SK-N-SH (cell line): ENCODE measurements at places on chromosomes 7 and 10.
A peak's percentile ranks its signal among the peaks of the same experiment; 100 is the strongest.

DNA sequence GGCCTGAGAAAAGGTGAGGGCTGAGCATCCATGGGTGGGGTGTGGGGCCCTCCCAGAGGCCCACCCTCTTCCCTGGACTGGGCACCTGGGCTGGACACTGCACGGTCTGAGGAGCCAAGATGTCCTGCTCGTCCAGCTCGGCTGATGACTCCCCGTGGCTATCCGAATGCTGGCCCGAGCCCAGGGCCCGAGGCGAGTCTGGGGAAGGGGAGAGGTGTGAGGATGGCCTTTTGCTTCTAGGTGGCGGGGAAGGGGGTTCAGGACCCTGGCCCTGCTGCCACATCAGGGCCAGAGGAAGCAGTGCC lies 7.1 kb downstream of the NACAD start:
- DNase-seq = no peak

- DNase-seq = no peak
Observed at GRCh38 chr7:141928845-141929195, 12.6 kb downstream of the OR9A4 start.

DNA sequence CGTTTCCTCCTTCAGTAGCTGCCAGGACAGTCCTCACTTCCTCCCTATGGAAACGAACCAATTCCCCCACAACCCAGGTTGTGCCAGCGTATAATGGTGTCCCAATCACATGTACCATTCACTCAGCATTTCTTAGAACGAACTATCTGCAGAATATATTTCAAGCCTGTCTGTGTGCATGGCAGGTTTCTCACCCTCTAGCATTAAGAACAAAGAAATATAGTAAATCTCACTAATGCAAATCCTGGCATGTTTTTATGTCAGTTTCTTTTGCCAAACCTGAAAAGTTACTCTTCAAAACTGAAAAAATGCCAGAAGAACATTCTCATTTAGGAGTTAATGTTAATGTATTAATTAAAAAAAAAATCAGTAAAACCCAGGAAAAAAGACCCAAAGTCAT lies 405.9 kb upstream of the KLF6 start:
- no peak for DNase-seq

DNA sequence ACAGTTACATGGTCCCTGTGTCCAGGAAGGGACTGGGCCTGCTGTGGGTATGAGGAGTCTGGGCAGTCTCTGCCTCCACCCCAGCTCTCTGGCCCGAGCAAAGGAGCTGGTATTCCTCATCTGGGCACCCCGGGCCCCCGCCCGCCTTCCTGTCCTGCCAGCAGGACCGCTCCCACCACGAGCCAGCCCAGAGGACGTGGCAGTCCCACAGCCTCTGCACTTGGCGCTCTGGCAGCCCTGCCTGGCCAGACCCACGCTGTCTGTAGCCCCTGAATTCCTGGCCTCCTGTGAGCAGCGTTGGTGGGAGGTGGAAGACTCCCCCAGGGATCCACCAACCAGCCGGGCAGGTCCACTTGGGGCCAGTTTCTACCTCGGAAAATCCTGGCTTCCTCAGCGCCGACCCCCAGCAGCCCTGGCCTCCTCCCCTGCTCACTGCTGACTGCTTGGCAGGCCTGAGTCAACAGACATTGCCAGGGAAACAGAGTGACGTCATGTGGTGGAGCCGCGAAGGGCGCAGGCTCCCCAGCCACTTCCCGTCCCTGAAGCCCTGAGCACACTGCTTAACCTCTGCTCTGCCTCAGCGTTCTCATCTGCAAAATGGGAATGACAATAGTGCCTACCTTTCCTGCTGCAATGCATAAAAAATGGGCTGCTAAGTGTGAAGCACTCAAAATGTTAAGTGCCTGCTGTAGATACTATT lies 21.6 kb upstream of the LIMK1 start:
- DNase-seq = peak; percentile 79

GRCh38 chr7:84735677-84736076 lies 451.2 kb downstream of the SEMA3D start:
- DNase-seq = no peak

GRCh38 chr10:61319386-61320256 lies 133.6 kb downstream of the TMEM26 start:
- no peak for DNase-seq

DNA sequence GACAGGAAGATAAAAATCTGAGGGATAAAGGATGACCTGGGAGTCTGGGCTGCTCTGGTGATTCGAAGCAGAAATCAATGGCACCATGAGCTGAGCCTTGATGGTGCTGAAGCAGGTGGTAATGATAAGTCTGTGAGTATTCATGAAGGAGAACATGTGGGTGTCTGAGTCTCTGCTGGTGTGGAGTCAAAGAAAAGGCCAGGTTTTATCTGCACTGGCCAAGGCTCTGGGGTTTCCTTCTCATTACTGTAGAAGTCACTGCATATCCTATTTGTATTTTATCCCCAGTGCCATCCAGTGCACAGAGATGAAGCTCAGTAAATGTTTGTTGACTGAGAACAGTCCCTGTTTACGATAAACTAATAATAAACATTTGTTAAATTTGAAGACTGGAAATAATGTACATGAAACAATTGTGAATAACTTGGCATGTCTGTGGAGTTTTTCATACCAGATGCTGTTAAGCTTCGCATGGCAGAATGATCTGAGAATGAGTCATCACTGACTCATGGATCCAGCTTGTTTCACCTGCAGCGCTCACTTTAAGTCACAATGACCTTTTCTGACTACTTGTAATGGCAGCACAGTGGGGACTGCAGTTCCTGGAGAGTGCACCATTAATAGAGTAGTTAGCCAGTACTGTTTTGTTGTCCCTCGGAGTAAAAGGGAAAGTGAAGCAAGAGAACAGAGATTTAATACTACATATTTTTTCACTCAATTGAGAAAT lies 538.5 kb downstream of the HTR7 start:
- DNase-seq = no peak

GRCh38 chr7:150947241-150947745 lies 30.8 kb downstream of the KCNH2 start:
- peak; percentile 54 for DNase-seq

DNA sequence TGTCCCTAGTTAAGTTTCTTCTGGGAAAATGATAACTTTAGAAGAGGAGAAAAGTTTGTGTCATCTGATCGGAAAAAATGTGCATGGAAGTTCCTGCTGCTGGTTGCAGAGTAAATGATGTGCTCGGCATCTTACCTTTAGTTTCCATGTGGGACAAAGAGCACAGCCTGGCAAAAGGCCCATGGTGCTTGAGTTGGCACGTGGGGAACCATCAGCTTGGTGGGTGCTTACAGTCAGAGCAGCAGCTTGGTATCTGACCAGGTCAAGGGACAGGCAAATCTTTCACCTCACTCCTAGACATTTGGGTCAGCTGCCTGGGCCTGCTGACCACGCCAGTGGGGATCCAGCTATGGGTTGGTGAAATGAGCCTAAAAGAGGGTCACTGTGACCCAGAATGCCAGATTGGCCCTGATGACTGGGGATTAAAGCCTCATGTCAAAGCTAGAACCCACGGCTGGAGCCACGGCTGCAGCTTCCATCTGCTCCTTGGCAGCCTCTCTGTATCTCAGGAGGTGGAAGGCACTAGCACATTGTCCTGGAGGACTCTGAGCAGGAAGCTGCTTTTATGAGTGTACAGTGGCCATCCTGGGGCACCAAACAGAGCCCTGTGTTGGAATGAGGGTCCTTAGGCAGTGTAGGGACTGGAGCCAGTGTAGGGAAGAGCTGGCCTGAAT lies 24.7 kb downstream of the VWC2 start:
- no peak for DNase-seq

DNA sequence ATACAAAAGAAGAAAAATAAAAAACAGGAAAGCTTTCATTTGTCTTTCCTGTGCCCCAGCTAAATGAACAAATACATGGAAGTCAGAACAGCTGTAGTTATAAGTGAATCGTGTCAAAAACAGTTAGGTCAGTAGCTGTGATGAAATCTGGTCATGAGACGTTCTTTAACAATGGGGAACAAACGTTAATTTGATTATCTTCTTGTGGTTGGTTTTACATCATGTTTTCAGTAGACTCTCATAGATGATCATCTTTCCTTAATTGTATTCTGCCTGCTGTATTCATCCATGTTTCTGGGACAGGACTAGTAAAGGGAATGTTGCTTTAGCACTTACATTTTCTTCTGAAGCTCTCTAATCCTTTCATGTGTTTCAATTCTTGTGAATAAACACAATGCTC lies 97.0 kb downstream of the PCLO start:
- DNase-seq = no peak

- no peak for DNase-seq
Observed at GRCh38 chr10:63375859-63376258, 89.9 kb downstream of the JMJD1C start.
